IPS DF 6.9 (cell line): ENCODE measurements at places on chromosomes 6 and 20.

DNA sequence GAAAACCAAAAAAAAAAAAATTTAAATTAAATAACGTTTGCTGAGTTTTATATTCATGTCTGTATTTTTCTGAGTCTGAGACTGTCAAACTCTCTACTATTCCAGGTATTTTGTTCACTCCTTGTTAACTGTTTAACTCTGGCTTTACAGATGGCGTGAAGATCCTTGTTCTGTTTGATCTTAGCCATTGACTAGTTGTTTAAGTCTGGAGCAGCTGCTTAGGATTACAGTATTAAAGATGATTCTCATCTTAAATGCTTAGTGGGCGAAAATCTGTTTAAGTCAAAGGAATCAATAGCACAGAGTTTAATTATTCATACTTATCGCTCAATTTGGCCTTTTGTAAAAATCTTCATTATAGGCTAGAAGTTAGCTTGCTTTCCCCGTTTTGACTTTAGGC, 2.4 kb downstream of the PHACTR2 start:
- H3K4me1 ChIP-seq = peaks cover 3% of the 10 kb centered on the region; the same call in 1 of the 2 replicates
- DNase-seq = no peak
- no peak overlapping the region for H3K4me3 ChIP-seq
- no peaks in the 10 kb centered on the region for H3K36me3 ChIP-seq

DNA sequence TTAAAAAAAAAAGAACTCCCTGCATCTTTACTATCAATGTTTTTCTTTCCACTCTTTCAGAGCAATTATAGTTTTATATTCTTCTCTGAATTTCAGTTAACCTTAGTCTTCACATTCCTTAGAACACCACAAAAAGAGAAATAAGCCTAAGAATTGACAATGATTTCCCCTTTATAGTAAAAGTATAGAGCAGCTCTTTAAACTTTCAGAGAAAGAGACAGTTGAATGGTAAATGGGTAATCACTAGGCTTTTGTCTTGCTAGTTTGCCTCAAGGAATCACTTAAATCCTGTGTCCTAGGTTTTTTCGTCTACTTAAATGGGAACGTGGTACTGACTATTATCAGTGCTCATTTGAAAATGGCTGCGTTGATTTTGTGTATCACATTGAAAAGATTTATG, 31.8 kb downstream of the SLX4IP start:
- H3K4me3 ChIP-seq = no peak overlapping the region
- peaks cover 2% of the 10 kb centered on the region; the same call in 1 of the 2 replicates for H3K4me1 ChIP-seq
- DNase-seq = no peak
- H3K36me3 ChIP-seq = no peaks in the 10 kb centered on the region; the same call in 1 of the 2 replicates
- no peaks in the 10 kb centered on the region for H3K27me3 ChIP-seq

DNA sequence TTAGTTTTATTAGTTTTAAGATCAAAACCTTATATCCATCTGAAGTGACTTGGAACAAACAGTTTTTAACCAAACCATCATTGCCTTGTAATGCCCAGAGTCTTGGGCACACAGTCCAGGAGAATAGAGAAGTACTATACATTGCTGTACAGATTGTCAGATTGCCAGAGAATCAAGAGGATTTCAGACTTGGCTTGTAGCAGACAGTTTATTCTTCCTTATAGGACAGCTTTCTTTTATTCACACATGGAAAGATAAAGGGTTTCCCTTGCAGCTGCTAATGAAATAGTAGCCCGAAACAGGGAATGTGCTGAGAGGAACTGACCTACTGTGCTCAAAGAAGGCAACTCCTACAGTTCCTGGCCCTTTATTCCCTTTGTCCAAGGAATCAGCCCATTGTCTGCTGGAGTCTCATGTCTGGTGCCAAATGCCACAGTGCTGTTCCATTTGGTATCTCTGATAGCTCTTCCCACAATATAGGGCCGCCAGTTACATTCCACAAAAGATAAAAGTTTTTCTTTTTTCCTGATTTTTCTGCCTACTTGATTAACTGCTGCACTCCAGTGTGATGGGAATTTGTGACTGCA, 30.6 kb downstream of the DCBLD1 start:
- H3K4me3 ChIP-seq = no peak overlapping the region
- no peaks in the 10 kb centered on the region for H3K4me1 ChIP-seq
- DNase-seq = no peak
- H3K27ac ChIP-seq = no peak overlapping the region
- H3K36me3 ChIP-seq = no peaks in the 10 kb centered on the region
- no peaks in the 10 kb centered on the region for H3K27me3 ChIP-seq

- no peak overlapping the region for H3K4me3 ChIP-seq
- no peaks in the 10 kb centered on the region for H3K4me1 ChIP-seq
- H3K36me3 ChIP-seq = no peaks in the 10 kb centered on the region
- no peak for DNase-seq
Measured at GRCh38 chr6:154358019-154358545, 1.5 kb upstream of the IPCEF1 start.

DNA sequence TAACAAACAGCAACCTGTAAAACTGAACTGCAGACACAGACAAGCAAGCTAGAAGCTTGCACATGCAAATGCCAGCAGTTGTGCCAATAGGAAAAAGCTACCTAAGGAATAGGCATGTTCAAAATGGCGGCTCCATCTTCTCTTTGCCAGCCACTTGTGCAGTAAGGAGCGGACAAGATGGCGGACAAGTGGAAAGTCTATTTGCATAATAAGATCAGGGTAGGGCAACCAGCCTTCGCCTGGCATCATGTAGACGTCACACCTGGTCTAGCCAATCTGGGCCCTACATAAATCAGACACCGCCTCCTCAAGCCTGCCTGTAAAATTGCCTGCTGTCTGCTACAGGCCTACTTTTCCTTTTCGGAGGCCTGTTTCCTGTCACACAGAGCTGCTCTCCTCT, 18.0 kb downstream of the C6orf52 start:
- no peaks in the 10 kb centered on the region for H3K36me3 ChIP-seq
- no peaks in the 10 kb centered on the region for H3K4me1 ChIP-seq
- H3K27ac ChIP-seq = no peak overlapping the region
- H3K4me3 ChIP-seq = no peak overlapping the region
- DNase-seq = no peak

GRCh38 chr20:20612251-20612650, 100.2 kb downstream of the RALGAPA2 start:
- no peaks in the 10 kb centered on the region for H3K27me3 ChIP-seq
- H3K4me3 ChIP-seq = no peak overlapping the region
- DNase-seq = no peak
- no peaks in the 10 kb centered on the region for H3K36me3 ChIP-seq

GRCh38 chr6:17297271-17298080, 16.3 kb downstream of the RBM24 start:
- no peaks in the 10 kb centered on the region for H3K27me3 ChIP-seq
- H3K4me1 ChIP-seq = no peaks in the 10 kb centered on the region
- H3K4me3 ChIP-seq = no peak overlapping the region
- H3K36me3 ChIP-seq = no peaks in the 10 kb centered on the region
- DNase-seq = no peak

DNA sequence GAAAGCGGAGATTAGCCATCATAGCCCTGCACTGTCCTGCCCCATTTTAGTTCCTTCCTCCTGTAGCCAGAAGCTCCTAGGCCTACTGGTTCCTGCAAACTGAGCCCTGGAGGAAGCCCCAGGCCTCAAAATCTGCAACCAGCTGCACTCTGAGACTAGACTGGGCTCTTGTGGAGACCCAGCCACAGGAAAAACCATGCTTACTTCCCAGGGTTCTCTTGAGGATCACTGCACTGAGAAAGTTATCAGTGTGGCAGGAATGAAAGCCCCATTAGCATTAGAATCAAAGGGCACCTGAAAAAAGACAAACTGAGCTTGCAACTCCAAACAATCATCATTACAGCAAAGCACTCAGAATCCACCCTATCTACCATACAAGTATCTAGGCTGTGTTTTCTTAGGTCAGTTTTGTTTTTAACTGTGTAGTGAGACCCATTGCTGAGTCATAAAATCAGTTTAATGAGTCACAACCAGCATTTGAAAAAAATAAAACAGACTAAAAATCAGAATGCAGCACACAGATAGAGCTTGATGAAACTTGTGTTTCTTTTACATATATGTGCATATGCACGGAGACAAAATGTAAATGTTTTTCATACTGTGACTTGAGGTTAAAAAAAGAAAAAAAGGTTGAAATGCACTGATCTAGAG, 91.0 kb downstream of the UNC5CL start:
- no peaks in the 10 kb centered on the region for H3K27me3 ChIP-seq
- peak; percentile 16 for DNase-seq
- peaks cover 9% of the 10 kb centered on the region; the same call in 1 of the 2 replicates for H3K4me1 ChIP-seq
- no peaks in the 10 kb centered on the region for H3K36me3 ChIP-seq
- H3K27ac ChIP-seq = peak overlapping the region; percentile 30

DNA sequence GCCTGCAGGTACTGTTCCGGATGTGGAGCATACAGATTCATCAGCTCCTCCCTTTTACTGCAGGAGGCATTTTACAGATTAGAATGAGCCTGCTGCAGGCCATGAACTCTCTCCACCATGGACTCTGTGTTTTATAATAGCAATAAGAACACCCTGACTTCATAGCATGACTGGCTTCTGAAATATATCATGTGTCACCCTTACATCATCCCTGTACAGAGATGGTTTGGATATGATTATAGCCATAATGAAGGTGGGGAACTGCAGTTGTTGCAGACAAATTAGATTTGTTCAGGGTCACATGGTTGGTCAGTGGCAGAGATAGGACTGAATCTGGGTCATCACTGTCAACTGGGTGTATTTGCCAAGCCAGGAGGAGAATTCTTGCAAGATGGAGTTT, 100.7 kb downstream of the FOXO3 start:
- H3K4me1 ChIP-seq = no peaks in the 10 kb centered on the region
- DNase-seq = no peak
- H3K27ac ChIP-seq = no peak overlapping the region

DNA sequence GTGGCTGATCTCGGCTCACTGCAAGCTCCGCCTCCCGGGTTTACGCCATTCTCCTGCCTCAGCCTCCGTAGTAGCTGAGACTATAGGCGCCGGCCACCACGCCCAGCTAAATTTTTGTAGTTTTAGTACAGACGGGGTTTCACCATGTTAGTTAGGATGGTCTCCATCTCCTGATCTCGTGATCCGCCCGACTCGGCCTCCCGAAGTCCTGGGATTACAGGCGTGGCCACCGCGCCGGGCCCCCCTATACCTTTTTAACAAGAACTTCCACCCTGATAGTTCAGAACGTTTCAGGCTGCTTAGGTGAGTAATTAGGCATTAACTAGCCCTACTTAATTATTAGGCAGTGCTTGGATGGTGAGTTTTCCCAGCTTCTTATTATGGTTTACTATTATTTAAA, 552.5 kb downstream of the BCKDHB start:
- no peak for DNase-seq
- H3K27ac ChIP-seq = no peak overlapping the region
- H3K27me3 ChIP-seq = no peaks in the 10 kb centered on the region
- no peaks in the 10 kb centered on the region for H3K4me1 ChIP-seq

DNA sequence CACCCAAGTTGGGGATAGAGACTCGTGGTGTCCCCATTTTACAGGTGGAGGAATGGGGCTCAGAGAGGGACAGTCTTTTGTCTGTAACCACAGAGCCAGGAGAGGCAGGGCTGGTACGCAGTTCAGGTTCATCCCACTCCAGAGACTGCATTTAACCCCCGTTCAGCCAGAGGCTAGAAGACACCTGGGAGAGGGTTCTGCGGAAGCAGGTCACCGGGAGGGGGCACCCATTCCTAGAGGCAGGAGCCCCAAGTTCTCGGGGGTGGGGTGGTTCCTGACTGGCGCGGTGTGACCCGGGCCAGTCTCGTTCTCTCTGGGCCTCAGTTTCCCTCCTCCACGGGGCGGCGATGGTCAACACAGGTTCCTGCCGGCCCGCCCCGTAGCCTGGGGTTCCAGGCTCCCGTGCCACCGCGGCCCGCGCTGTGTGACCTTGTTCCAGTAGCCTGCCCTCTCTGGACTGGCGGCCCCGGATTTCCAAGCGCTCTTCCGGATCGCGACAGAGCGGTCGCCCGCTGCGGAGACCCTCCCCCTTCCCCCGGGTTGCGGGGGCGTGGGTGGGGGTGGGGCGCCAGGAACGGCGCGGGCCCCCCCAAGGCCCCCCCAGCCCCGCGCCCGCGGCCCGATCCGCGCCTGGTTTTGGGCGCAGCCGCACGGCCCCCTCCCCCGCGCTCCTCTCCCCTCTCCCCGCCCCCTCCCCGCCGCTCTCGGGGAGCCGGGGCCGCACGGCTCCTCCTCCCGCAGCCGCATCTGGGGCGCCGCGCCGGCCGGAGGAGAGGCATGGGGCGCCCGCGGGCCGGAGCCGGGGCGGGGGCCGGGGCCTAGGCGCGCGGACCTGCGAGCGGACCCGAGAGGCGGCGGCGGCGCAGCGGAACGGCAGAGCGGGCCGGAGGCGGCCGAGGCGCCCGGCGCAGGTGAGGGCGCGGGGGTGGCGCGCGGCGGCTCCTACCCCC, at the start of gene DLGAP4:
Gene DLGAP4 (plus strand): TSS at position 738 of the 950 bp plus-strand sequence. CDS start 125,379 bp downstream, outside the sequence.
- peaks cover 2% of the 10 kb centered on the region for H3K4me1 ChIP-seq
- peak within 1 kb of the TSS; percentile 73 for H3K4me3 ChIP-seq
- H3K27ac ChIP-seq = no peak within 1 kb of the TSS
- no peak for DNase-seq
- no peaks in the 10 kb centered on the region for H3K36me3 ChIP-seq
- H3K27me3 ChIP-seq = peaks cover 8% of the 10 kb centered on the region; the same call in 1 of the 2 replicates

- no peaks in the 10 kb centered on the region for H3K36me3 ChIP-seq
- no peaks in the 10 kb centered on the region for H3K27me3 ChIP-seq
- DNase-seq = no peak
- no peak overlapping the region for H3K27ac ChIP-seq
- H3K4me1 ChIP-seq = peaks cover 7% of the 10 kb centered on the region; the same call in 1 of the 2 replicates
- no peak overlapping the region for H3K4me3 ChIP-seq
Measured at GRCh38 chr6:148945301-148946021, 198.6 kb downstream of the UST start.

DNA sequence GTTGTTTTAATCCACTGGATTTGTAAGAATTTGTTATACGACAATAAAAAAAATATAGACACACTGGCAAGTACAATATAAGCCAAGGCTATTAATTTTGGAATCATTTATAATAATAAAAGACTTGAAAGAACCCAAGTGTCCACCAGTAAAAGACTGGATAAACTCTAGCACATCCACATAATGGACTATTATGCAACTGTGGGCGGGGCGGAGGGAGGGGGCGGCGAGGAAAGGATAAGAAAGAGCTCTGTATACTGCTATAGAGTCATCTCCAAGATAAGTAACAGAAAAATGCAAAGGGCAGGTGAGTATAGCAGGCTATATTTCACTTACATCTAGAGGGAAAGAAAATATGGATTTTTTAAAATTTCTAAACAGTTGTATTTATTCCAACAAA, 123.3 kb downstream of the TBC1D32 start:
- no peak overlapping the region for H3K4me3 ChIP-seq
- H3K27me3 ChIP-seq = no peaks in the 10 kb centered on the region
- DNase-seq = no peak
- H3K36me3 ChIP-seq = no peaks in the 10 kb centered on the region
- no peaks in the 10 kb centered on the region for H3K4me1 ChIP-seq

- no peaks in the 10 kb centered on the region for H3K36me3 ChIP-seq
- no peak for DNase-seq
- no peak overlapping the region for H3K27ac ChIP-seq
- peaks cover 8% of the 10 kb centered on the region for H3K4me1 ChIP-seq
- no peak overlapping the region for H3K4me3 ChIP-seq
Measured at GRCh38 chr6:108733706-108734265, 114.4 kb upstream of the ARMC2 start.
